ENCODE measurements at places on chromosomes 12 and 14.

DNA sequence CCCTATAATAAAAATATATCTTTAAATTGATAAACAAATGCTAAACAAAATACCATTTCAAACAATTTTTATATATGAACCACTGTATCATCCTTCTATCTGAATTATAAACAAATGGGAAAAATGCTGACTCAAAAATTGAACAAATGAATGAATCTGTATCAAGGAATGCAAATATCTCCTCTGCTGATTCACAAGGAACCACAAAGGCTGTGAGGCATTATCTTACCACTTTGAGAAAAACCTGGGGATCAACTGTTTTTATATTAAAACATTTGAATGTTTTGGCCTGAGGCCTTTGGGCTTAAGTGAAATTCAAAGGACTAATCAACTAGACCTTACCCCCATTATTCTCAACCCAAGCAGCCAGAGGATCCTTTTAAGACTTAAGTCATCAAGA is 86.3 kb downstream of the EML5 start:
- DNase-seq: no peak

- DNase-seq: no peak
Observed at GRCh38 chr12:41804026-41804425, 340.6 kb downstream of the GXYLT1 start.

DNA sequence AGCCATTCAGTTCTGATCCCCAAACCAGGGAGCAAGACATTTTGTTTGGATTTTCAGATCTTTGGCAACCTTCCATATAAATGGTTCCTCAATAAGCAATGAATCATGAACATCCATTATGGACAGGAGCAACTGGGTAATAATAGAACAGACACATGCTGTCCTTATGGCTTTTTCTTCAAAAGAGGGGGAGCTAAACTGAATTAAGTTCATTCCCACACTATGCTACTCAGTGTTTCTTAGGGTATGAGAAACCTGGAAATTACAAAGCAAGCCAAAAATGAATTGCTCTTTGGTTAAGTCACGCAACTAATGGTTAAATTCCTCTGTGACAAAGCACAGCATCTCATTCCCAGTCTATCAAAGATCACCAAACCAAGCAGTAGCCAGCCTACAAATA is 51.0 kb downstream of the PTGER2 start:
- DNase-seq: no peak

DNA sequence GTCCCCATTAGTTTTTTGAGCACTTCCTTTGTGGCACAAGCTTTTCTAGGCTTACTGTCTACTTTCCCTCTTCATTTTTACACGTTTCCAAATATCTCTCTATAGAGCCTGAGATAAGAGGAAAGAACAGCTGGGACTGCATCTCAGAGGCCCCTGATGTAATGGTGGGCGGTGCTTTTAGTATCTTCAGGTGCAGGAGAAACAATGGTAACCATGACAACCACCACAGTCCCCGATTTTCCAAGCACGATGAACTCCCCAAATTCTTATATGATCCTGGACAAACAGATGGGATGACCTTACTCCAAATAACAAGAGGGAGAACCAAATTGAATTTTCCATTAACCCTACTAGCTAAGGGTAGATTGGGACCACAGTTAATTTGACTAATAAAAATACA is 103.3 kb downstream of the AEBP2 start:
- DNase-seq: no peak

- no peak for DNase-seq
Observed at GRCh38 chr12:114668886-114669288, 15.1 kb downstream of the TBX3 start.

GRCh38 chr12:53677800-53678148 is 1.9 kb upstream of the ATP5MC2 start:
- no peak for DNase-seq

- DNase-seq: no peak
Observed at GRCh38 chr12:31205054-31205453, 120.9 kb downstream of the SINHCAF start.

DNA sequence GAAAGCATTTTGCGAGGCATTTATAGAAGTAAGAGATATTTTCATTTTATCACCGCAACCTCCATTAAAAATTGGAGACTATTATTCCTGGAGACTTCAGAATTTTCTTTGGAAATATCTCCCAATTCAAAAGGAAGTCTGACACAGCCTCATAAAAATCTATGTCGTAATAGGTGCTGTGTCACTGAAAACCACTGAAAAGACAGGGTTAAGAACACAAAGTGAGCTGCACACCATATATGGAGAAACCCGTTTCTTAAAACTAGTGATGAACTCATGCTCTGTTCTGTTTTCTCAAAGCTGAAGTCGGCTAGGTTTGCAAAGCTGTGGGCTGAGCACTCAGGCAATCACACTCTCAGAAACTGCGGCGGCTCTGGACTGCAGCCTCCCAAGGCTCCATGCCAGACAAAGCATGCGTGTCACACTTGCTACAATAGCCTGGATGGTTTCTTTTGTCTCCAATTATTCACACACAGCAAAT is at the start of gene GLIPR1:
GLIPR1 (plus strand) TSS at position 287 of the 481 bp plus-strand sequence; CDS start at position 413, 126 bp downstream.
- peak; percentile 39 for DNase-seq

Data from stimulated activated CD4-positive, alpha-beta T cell treated with anti-CD3 and anti-CD28 coated beads, Interleukin-15, amount 100 ng/mL, for 1 hour (primary cell).